Hypothalamus (tissue), 51 donors: ENCODE measurements at places on chromosomes 13 and 19.

DNA sequence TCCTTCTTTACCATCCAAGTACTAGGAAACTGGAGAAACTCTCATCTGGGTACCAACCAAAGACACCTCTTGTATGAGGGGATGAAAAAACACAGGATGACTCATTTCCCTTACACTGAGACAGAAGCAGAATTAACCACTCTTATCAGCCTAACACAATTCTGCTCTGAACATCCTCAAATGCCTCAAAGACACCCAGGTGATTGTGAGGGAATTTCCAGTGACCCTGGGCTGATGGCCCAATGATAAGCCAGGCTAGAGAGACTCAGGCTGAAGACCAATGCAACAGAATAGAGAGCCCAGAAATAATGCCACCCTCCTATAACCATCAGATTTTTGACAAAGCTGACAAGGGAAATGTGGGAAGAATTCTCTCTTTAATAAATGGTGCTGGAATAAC, 7.0 kb downstream of the ZNF737 start:
- no peak for DNase-seq

- no peak for DNase-seq
These were observed 117.3 kb downstream of the RAB20 start for GRCh38 chr13:110444226-110444653.

DNA sequence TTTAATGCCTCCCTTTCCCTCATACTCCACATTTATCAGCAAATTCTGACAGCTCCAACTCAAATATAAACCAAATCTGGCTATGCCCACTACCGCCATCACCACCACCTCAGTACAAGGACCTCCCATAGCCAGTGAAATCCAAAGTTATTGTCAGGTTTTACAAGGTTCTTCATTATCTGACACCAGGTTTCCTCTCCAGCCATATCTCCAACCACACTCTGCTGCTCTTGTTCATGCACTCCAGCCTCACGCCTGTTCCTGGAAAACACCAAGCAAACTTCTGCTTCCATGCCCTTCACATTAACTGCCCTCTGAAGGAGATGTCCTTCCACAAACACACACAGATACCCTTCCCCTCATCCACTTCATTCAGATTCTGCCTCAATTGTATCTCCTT, 102.2 kb upstream of the MIR17HG start:
- DNase-seq = no peak

GRCh38 chr19:54427586-54427985, 12.3 kb downstream of the TTYH1 start:
- no peak for DNase-seq

DNA sequence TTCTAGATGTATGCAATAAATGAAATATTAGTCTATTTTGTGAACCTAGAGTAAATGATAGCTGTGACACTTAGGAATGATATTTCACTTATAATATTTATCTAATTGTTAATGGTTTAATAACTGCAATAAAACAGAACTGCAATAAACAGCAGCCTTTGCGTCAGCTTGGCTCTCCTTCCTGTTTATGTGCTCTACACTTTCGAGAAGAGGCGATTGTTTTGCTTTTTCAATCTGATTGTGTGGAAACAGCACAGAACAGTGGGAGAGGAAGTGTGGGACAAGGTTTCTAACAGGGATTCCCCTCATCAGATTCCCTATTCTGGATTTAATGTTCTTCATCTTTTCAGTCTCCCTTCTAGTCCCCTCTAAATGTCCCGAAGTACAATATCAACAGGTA, 17.3 kb upstream of the TRPC4 start:
- DNase-seq = no peak

- DNase-seq = no peak
These were observed 99.8 kb upstream of the GJB6 start for GRCh38 chr13:20331949-20332348.
